ENCODE measurements at places on chromosomes 6 and 20.

DNA sequence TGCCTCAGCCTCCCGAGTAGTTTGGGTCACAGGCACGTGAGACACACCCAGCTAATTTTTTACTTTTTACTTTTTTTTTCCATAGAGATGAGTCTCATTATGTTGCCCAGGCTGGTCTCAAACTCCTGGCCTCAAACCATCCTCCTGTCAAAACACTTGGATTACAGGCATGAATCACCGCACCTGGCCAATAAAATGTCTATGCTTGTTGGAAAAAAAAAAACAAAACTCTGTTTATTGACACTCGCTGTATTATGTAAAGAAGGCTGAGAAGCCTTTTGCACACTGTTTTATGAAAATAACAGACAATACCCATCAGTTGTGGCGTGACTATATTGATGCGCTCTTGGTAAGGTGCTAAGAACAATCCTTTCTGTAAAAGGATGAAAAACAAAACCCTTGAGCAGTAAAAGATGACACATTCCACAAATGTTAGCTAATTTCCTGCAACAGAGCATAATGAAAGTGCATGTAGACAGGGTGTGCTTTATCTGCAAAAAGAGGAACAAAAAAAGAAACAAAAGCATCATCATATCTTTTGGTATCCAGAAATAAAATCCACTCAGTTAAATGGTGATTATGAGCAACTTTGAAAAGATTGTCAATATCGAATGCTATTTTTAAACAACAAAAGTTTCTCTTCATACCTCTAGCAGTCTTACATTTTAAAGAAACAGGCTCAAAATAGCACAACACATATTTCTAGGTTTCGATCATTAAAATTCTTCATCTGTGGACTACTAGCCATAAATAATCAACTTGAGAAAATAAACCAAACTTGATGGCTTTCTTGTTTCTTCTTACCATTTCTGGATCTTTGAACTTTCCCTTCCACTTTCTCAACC lies 108.3 kb upstream of the PHACTR1 start:
- no peak for DNase-seq

GRCh38 chr6:55937951-55938690 lies 62.7 kb upstream of the BMP5 start:
- no peak for DNase-seq

DNA sequence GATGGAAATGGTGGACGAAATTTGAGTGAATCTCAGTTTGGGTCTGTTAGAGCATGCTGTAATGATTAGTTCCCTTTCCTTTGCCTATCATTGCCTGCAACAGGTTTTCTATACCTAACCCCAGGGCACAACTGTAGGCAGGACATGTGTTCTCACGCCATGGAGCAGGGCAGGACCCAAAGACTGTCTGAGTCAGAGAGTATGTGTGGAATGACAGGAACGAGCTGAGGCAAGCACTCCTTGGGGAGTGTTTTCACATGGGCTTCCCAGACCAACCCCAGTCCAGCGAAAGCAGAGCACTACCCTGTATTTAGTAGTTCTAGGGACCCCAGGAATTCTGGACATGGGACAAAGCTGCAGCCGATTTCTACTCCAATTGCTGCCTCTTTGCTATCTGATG lies 234.2 kb downstream of the HACE1 start:
- no peak for DNase-seq

DNA sequence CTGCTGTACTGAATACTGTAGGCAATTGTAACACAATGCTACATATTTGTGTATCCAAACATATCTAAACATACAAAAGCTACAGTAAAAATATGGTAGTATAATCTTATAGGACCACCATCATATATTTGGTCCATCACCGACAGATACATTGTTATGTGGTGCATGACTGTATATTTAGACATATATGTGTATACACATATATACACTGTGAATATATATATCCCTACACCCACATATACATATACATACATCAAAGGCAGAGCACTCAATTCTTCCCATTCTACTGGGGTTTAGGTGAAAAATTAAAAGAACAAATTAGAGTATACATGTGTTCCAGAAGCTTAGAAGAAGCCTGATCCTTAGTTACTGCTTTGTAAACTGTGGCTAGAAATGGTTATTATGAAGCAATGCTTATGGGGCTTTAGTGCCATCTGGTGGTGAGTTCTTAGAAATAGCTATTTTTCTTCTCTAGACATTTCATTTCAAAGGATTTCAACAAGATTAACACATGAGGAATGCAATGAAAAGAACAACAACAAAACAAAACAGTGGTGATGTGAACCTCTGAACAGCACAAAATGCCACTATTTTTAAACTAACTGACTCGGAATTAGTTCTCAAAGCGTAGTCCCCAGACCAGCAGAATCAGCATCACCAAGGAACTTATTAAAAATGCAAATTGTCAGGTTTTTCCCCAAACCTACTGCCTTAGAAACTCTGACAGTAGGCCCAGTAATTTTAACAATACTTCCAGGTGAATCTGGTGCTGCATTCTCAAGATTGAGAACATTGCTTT lies 38.0 kb downstream of the PKHD1 start:
- peak; percentile 36 for DNase-seq

All from CD4-positive, alpha-beta T cell treated with Interleukin-10 for 1 hour (primary cell).